ENCODE measurements at places on chromosomes 4 and X. TPM values are rescaled to one million over a fixed set of nuclear protein-coding genes. Genes with fewer than 3 reads are reported as not detected.

HMX1 gene
- not detected for total RNA-seq

GRCh38 chr4:39020130-39020529 is 12.1 kb downstream of the TMEM156 start:
- H3K27me3 ChIP-seq: no peaks in the 10 kb centered on the region
- no peak for DNase-seq
- H3K4me1 ChIP-seq: peaks cover 5% of the 10 kb centered on the region
- H3K27ac ChIP-seq: no peak overlapping the region

FNIP2 gene
- total RNA-seq: 11.3 TPM

DNA sequence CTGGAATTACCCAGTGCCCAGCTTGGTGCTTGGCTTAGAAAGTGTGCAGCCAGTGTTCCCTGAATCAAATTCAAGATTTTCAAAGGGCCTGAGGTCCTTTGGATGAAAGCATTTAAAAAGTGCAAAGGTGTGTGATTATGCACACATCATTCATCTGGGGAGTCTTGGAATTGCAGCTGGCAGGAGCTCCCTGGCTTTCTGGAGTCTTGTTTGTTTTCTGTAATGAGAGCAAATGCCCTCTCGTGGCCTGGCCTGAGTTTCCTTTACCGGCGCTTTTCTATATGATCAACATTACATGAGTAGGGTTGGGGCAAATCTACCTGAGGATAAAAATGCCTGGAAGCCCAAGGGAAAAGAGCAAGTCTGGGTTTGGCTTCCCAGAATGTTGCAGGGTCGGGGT is 24.6 kb upstream of the SORCS2 start:
- H3K27me3 ChIP-seq: no peaks in the 10 kb centered on the region
- no peaks in the 10 kb centered on the region for H3K4me1 ChIP-seq
- no peaks in the 10 kb centered on the region for H3K36me3 ChIP-seq
- no peak overlapping the region for H3K4me3 ChIP-seq

- H3K27me3 ChIP-seq: no peaks in the 10 kb centered on the region
- no peak overlapping the region for H3K27ac ChIP-seq
- no peak for DNase-seq
- no peaks in the 10 kb centered on the region for H3K4me1 ChIP-seq
Observed at GRCh38 chr4:138604556-138604955, 362.4 kb upstream of the SLC7A11 start.

RPL36A gene
- 500 TPM for total RNA-seq

DNA sequence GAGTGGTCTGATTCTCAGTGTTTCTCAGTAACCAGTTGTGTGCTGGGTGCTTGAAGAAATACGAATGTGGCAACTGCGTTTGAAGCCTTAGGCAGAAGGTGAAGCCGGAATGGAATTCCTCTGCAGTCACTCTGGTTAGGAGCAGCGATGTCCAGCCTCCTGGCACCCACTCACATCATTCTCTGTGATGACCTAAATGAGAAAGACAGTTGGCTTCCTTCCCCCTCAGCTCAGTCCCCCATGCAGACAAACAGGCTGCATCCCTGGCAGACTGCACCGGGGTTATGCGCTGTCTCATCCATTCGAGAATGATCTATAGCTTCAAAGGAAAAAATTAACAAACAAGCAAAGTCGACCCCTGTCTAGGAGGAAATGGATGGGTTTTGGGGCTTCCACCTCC is 170.1 kb upstream of the SCML1 start:
- no peaks in the 10 kb centered on the region for H3K36me3 ChIP-seq
- H3K4me3 ChIP-seq: no peak overlapping the region
- H3K4me1 ChIP-seq: peaks cover 46% of the 10 kb centered on the region
- H3K27me3 ChIP-seq: no peaks in the 10 kb centered on the region

- no peak overlapping the region for H3K27ac ChIP-seq
- H3K36me3 ChIP-seq: no peaks in the 10 kb centered on the region
- no peak overlapping the region for H3K4me3 ChIP-seq
Observed at GRCh38 chrX:69010339-69010738, 154.9 kb downstream of the PJA1 start.

MAGEA1 gene
- not detected for total RNA-seq
